ENCODE measurements at places on chromosomes 7 and 10.

DNA sequence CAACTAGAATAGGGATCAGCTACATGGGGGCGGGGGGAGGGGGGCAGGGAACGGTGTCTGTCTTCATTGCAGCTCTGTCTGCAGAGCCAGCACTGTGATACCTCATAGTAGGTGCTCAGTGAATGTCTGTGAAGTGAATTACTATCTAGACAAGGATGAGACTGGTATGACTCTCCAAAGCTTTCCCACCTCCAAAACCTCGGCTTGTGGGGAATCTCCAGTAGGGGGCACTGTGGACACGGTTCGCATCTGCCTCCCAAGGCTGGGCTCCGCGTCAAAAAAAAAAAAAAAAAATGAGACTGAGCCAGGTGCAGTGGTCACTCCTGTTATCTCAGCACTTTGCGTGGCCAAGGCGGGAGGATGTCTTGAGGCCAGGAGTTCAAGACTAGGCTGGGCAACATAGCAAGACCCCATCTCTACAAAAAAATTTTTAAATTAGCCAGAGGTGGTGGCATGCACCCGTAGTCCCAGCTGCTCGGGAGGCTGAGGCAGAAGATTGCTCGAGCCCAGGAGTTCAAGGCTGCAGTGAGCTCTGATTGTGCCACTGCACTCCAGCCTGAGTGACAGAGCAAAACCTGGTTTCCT is 9.6 kb downstream of the TRIM56 start:
- DNase-seq = peak; percentile 79

DNA sequence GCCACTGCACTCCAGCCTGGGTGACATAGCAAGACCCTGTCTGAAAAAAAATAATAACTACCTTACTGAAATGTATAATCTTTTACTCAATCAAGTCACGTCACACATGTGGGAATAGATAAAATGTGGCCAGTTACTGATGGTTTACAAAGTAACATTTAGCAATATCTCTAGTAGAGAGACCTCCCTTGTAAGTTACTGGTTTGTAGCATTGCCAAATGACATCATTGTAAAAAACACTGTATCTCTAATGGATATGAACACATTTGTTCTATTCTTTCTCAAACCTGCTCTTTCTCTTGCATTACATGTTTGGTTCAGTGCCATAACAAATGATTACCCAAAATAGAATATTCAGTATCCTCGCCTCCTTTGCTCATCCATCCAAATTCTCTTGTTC is 18.8 kb downstream of the TET1 start:
- no peak for DNase-seq

DNA sequence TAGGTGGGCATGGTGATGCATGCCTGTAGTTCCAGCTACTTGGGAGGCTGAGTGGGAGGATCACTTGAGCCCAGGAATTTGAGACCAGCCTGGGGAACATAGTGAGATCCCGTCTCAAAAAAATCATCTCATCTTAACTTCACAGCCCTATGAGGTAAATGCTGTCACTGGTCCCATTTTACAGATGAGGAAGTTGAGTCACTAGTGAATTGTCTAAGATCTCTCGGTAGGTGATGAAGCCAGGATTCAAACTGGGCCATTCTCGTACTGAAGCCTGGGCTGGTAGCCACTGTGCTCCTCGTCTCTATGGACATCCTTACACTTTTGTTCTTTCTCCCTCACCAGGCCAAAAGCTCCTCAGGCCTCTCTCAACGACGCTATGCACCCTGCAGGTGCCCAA is 6.4 kb downstream of the SLIT1 start:
- no peak for DNase-seq

- DNase-seq = no peak
These were observed 18.4 kb downstream of the TSPAN14 start for GRCh38 chr10:80472234-80473095.

- DNase-seq = no peak
These were observed 98.1 kb downstream of the TCF7L2 start for GRCh38 chr10:113047963-113048781.

- no peak for DNase-seq
These were observed 136.3 kb upstream of the LAMB4 start for GRCh38 chr7:108266491-108266890.

- DNase-seq = no peak
These were observed 14.9 kb downstream of the DYDC2 start for GRCh38 chr10:80371467-80371866.

DNA sequence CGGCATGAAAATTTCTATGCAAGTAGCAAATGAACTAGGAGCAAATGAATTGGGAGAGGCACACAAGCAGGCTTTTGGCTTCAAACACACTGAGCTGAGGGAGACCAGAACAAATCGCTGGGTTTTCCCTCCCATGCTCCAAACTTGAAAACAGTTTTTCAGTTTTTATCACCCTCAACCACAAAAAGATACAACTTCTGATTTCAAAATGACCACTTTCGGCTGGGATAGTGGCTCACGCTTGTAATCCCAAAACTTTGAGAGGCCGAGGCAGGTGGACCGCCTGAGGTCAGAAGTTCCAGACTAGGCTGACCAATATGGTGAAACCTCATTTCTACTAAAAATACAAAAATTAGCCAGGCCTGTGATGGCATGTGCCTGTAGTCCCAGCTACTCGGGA is 9.0 kb upstream of the CHUK start:
- DNase-seq = no peak

DNA sequence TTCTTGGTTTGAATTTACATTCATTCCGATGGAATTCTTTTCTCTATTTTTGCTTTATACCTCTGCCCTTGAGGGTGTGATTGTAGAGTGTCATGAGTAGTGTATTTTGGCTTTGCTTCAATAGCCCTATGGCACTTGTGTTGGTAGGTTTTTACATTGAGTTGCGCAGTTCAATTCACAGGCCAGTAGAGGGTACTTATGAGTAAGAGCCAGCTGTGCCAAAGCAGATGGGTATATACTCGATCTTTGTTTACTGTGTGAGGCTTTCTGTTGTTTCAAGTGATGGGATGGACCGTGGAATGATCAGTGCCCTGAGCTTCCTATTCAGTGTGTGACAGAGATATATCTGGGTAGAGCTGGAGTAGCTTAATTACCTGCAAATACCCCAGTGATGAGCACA is 4.3 kb upstream of the AKR1C3 start:
- DNase-seq = no peak

DNA sequence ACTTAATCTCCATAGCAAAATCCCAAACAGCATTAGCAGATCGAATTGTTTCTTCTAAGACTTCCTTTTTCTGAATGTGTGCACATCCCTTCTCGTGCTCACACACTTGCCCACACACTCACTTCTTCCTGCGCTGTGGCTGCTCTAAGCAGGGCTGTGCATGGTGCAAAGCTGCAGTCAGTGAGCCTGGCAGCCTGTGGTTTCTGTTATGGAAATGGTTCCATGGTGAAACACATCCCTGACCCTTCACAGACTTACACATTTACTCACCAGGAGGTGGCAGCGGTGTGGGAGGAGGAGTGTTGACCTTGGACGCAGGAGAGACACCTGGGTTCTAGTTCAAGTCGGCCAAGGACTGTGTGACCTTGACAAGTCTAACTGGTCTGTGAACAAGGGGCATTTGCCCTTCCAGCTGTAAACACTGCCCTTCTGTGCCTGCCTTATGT is 24.9 kb downstream of the MTURN start:
- DNase-seq = peak; percentile 67

DNA sequence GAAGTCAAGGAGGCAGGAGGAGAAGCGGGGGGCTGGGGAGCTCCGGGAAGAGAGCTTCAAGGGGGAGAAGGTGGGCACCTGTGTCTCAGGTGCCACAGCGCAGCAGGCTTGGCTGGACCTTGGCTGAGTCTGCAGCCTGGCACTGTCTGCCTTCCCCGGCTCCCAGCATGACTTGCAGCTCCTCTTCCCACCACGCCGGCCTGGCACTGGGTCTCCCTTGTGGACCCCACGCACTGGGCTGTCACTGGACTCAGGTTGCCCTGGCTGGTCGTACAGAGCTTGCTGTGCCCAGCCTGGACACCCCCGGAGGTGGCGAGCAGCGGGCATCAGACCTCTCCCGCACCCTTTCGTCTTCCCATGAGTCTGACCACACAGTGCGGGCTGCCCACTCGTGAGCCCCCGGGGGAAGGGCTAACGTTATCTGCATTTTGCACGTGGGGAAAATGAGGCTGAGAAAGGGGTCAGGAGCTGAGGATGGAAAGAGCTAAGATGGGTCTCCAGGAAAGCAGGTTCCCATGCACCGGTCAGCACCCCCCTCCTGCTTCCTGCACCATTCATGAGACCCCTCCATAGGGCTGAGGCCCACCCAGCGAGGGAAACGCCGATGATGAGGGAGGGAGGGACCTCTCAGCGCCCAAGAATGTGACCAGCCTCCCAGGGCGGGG is 40.3 kb upstream of the PSMG3 start:
- no peak for DNase-seq

DNA sequence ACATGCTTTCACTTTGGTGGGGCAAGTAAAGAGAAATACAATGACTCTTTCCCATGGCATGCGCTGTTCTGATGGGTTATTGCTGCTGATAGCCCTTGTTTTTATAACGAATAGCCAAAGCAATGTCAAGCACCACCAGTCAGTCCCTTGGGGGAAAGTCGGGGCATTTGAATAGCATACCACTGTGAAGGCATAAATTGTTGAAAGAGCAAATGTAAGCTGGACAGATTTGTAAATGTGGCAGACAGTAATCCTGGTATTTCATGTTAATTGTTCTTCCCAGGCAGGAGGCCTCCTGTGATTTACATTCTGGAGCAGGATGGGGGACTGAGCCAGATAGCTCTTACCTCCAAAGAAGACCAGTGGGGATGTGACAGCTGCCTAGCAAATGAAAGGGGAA is 293.3 kb downstream of the ADRA2A start:
- DNase-seq = no peak

DNA sequence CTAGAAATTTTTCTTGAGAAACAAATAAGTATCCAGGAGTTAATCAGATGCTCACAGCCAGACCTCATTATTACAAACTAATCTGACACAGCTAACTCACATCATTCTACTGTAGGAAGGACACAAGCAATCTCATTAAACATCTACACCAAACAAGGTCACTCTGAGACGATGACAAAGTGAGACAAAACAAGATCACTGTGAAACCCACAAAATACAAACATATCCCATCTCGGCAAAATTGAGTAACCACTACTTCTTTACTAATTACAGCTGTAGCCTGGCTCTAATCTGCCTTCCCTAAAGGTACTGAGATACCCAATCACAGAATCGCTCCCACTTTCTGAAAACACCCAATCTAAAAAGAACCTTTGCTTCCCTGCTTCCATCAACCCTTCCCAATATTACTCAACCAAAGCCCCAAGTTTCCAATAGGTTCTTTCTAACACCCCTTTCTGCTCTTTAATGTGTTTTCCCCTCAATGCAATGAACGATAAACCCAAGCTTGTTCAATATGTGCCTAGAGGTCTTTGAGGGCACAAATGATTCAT is 26.9 kb downstream of the CCDC6 start:
- DNase-seq = no peak

GRCh38 chr10:72615970-72616369 is 9.9 kb downstream of the MICU1 start:
- DNase-seq = no peak

DNA sequence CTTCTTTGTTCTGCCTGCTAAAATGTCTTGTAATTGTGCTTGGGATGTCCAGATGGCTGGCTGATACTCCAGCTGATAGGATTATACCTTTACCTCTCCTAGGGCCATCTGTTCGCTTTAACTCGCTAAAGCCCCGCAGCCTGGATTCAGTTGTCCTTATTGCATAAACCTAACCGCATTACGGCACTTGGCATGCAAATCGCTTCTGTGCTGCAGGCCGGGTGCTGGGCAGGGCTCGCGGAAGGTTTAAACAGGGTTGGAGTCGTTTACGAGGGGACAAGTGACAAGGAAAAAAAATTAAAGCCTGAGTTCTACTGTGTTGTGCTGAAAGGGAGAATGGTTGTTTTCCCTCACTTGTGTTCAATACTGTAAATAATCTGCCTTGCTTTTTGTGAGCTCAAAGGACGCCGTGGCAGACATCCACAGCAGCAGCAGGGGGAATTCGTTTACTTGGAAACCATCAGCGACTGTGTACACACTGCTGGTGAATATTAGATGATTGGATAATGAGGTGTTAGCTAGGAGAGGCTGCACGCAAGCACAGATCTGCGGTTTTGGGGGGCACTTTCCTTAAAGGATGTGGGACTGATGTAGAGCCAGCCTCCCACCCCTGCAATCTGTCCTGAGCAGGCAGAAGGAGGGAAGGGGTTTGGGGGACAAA is 93.0 kb downstream of the EBF3 start:
- peak; percentile 93 for DNase-seq

DNA sequence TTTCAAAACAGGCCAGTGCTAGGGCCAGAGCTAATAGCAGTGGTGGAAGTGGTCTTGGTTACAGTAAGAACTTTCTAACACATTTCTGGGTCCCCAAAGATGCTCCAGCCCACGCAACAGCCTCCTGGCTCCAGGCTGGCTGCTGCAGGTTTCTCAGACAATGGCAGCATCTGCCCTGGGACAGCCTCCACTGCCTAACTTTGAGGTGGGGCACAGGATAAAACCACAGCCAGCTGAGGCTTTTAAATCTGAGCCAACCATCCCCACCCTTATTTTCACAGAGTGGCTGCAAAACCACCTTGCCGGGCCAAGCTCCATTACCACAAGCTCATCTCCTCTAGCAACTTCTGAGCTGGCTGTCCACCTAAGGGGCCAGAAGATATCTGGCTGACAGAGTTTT is 84.8 kb downstream of the FAM53B start:
- DNase-seq = no peak

DNA sequence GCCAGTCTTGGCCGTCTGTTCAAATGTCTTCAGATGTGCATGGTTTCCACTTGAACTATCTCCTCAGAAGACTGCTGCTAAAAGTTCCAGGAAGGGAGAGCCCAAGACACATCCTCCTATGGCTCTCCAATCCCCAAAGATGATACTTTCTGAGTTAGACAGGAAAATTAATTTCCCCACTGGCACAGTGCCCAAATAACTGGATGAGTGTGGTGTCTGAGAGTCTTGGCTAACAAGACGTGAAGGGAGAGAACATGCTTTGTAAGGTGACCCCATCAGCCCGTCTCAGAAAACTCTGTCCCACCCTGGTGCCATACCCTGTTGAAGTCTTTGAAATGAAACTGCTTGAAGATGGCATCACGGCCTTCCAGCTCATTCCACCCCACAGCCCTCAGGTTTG is 2.9 kb downstream of the PCBD1 start:
- DNase-seq = no peak

DNA sequence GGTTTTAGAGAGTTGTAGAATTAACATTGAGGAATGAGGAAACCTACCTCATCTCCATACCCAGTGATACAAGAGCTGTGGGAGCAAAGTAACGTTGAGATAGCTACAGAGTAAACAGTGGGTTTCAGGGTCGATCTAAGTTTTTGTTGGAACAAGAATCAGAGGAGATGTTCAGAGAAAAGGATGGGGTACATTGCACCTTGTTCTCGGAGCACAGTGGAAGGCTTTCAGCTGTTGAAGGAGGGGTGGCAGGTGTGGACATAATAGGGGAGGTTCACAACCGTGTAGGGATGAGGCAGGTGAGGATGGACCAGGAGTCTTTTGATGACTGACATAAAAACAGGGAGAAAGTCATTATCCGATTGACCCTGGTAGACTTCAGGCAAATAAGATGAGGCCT is 121.7 kb downstream of the MLLT10 start:
- no peak for DNase-seq

DNA sequence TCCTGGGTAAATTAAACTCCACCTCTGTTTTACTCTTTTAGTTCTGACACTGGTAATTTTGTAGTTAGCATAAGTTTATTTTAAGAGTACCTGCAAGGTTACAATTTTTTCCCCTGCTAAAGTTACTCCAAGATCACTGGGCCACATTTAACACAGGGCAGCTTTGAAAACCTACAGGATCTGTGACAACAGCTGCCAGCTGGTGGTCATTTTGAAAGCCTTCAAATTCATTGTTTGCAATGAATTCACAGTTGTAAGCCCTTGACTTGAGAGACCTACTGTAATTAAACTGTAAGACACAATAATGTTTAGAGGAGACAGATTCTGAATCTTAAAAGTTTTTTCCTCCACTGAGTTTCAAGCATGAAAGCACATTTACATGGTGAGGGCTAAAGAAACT is 129.6 kb downstream of the CNOT4 start:
- DNase-seq = no peak
